ENCODE measurements at places on chromosomes 11 and 22.
A peak's percentile ranks its signal among the peaks of the same experiment; 100 is the strongest.

- DNase-seq: no peak
Measured at GRCh38 chr11:121421149-121421901, 30.8 kb upstream of the SORL1 start.

- DNase-seq: no peak
Measured at GRCh38 chr11:25562417-25562816, 769.5 kb upstream of the ANO3 start.

- no peak for DNase-seq
Measured at GRCh38 chr22:30279046-30279788, 10.1 kb downstream of the CASTOR1 start.

- no peak for DNase-seq
Measured at GRCh38 chr11:35275786-35276170, 136.8 kb downstream of the CD44 start.

- DNase-seq: no peak
Measured at GRCh38 chr11:44983786-44984185, 33.1 kb upstream of the TP53I11 start.

DNA sequence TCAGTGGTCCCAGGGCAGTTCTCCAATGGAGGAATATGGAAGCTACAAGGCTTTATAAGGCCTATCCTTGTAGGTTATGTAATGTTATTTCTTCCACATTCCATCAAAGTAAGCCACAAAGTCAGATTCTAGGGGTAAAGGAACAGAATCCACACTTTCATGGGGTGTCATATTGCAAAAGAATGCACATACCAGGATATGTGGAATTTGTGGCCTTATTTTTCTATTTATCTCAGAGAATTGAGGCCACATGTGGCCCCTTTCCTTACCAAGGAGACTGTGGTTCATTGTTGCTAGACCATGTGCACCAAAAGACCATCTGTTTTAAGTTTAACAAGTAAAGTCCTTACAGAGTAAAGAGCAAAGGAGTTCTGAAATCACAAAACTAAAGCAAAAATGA is 12.9 kb downstream of the LRRC4C start:
- no peak for DNase-seq

- DNase-seq: no peak
Measured at GRCh38 chr22:20183101-20183500, 32.2 kb upstream of the CCDC188 start.

GRCh38 chr11:68810164-68810563 is 31.6 kb downstream of the CPT1A start:
- no peak for DNase-seq

DNA sequence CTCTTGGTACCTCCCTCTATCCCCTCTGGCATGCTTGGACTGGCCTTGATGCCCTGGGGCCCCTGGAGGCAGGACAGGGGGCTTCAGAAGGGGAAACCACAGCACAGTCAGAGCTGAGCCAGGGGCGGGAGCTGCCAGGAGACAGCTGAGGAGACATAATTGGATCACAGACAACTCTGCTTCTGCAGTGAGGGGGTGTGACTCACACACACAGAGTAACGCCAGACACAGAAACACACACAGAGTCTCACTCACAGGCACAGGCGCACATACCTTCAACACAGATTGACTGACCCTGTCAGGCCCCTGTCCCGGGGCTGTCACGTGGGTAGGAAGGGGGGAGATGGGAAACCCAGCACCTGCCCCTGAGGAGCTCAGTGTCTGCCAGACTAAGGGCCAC is 20.6 kb downstream of the STARD10 start:
- DNase-seq: peak; percentile 41

DNA sequence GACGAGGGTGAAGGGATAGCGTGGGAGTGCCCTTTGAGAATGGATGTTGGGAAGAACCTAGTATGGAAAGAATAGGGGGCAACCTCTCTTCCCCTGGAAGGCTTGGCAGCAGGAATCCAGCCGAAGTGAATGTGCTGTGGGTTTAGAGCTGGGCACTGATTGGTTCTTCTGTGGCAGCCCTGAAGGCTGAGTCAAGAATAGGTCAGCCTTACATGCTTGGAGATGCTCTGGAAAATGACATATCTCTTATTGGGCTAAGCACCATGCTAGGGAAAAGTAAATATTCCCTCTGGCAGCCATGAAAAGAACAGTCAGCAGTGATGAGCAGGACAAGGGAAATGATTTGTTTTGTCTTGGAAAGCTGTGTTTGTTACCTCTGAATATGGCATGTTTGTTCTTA is 149.5 kb downstream of the COMMD9 start:
- DNase-seq: no peak

DNA sequence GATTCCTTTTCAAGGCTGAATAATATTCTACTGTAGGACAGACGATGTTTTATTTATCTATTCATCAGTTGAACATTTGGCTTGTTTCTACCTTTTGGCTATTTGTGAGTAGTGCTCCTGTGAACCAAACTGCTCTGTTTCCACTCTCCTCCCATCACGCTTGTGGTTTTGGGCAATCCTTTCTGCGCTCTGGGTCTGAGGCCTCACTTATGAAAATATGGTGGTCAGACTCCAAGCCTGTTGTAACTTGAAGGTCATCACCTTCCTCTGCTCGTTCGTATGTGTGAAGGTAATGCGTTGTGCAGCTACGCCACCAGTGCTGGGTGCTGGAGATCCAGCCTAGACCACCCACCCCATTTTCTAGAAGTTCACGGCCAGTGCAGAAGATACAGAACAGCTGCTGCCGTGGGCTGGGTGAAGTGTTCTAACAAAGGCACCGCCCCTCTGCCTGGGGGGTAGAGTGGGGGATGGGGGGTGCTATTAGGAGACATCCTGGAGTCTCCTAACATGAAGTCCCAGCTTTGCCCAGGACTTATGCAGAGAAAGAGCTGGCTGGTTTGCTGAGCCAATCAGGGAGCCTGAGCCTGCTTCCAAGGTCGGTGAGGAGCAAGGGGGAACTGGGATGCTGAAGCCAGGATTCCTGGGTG is 21.0 kb downstream of the PTPN5 start:
- no peak for DNase-seq

DNA sequence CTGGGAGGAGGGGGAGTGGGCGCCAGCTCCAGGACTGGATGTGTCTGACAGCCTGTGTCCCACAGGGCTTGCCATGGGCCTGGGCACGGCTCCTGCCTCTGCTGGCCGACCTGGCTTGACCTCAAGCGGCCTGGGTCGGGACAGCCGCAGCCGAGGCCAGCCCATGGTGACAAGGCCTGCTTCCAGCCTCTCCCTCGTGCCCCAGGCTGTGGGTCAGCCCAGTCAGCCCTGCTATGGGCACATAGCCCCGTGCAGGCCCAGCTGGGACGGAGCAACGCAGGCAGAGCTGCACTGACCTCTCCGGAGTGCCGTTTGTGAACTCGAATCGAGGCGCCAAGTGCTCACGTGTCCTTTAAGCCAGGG is 17.9 kb downstream of the OSBPL5 start:
- no peak for DNase-seq

DNA sequence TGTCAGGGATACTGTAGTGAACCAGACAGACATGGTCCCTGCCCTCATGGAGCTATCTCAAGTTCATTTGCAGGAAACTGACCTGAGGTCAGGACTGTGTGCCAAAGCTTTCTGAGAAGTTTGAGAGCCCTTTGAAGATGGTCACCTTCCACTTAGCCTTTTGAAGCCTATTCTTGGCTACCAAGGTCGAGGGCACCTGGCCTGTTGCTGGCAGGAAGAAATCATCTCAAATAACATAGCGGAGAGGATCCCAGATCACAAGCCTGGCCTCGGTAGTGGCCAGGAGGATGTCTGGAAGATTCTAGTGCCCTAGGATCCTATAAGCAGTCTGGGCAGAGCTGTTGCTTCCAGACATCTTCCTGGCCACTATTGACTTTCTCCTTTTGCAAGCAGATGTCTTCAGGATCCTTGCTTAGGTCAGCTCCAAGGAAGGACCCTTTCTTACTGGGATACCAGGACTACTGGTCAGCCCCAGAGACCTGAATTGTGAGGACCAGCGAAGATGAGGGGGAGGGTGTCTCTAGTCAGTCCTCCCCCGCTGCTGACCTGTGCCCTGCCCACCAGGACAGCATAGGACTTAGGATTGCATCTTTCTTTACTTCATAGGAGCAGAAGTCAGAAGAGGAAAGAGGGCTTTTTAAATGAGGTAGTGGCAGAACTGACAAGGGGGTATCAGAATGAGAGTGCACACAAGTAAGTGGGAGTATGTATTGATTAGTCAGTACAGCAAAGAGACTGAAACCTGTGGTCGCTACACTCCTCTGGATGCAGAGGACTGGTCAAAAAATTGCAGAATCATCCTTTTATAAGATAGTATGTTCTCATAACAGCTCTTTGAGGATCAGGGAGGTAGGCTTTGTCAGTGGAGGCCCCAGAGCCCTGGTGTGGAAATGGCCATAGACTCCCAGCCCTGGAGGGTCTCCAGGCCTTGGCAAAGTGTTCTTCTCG is 94.8 kb downstream of the TEAD1 start:
- no peak for DNase-seq

Data from SHP77 (cell line).